ENCODE measurements at places on chromosomes 4 and X.

- DNase-seq = no peak
Measured at GRCh38 chr4:107640197-107640596, 79.8 kb downstream of the PAPSS1 start.

DNA sequence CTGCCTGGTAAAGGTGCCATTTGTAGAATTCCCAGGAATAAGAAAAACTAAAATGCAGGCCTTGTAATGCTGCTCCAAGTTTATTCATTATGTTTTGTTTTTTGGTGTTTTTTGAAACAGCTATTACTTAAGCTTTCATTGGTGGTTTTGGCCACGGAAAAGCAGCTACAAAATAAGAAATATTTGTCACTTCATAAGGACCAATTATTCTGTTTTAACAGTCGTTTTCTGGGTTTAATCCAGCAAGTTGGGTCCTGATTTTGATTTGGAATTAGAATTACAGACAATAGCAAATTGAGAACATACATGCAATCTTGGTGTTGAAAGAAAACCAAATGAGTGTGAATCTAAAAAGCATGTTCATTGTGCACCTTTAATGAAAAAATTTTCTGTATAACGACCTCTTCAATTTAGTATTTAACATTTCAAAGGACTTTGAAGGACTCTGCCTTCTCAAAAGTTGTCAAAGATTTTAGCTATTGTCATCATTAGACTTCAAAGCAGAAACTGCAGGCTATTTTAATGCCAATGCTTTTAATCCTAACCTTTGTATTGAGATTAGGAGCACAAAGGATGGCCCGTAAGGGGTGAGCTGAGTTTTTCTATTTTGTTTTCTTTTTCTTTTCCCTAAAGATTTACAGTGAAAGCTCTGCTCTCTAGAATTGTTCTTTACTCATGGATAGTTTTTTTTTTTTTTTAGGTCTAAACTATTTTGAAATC lies 26.7 kb upstream of the STOX2 start:
- DNase-seq = no peak

GRCh38 chrX:129961180-129962083 lies 21.0 kb upstream of the BCORL1 start:
- DNase-seq = peak; percentile 75

- no peak for DNase-seq
Measured at GRCh38 chr4:135244056-135244455, 1042.5 kb upstream of the PABPC4L start.

DNA sequence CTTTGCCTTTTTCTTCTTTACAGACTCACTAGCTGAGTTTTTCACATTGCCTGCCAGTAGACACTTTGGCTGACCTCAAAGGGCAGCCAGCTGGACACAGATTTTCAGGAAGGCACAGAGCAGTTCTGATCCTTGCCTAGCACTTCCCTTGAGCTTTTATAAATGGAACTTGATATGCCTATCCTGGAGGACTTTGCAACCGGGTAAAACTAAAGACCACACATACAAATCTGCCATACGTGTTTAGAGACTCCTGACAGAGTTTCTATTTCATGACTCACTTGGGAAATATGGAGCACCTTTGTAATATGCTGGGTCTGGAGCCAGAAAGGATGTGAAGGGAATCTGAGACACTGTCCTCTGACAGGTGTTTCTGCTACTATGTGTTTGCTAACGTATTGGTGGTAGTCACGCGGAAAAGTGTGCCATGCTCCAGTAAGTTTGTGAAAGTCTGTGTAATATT lies 56.7 kb upstream of the RASSF6 start:
- DNase-seq = no peak
